SK-N-SH treated with all-trans-retinoic acid at 6 μM for 48 hours (cell line): ENCODE measurements at places on chromosomes 12 and 14.

GRCh38 chr12:124792156-124792555 is 71.5 kb downstream of the SCARB1 start:
- no peak for ATAC-seq

DNA sequence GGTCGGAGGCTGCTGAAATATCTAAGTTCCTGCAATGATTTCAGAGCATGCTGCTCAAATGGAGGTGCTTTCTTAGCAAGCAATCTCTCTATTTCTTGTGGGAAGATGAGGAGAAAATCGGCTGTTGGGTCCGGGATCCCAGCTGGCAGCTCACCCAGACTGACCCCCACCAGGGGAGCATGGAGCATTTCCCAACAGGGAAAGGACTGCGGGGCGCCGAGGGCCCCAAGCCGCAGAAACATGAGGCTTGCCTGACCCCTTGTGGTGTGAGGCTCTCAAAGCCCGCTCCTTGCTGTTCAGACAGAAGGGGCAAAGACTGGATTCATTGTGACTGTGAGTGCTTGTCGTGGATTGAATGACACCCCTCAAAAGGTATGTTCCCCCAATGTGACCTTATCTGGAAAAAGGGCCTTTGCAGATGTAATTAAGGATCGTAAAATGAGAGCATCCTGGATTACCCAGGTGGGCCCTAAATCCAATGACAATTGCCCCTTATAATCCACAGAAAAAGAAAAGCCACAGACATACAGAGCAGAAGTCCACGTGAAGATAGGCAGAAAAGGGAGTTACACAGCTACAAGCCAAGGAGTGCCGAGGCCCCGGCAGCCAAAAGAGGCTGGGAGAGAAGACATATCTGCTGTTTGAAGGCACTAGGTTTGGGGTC is 116.3 kb upstream of the VASH1 start:
- ATAC-seq, result peak; percentile 87

- ATAC-seq, result peak; percentile 47
Observed at GRCh38 chr12:100794441-100795173, at the start of gene ANO4. TSS of gene ANO4 (plus strand) at chr12:100794776. CDS start at chr12:100901786, 107,010 bp downstream.

GRCh38 chr12:115417610-115418009 is 733.6 kb upstream of the TBX3 start:
- ATAC-seq, result no peak

- no peak for ATAC-seq
Observed at GRCh38 chr12:104855599-104855998, 102.5 kb downstream of the SLC41A2 start.

DNA sequence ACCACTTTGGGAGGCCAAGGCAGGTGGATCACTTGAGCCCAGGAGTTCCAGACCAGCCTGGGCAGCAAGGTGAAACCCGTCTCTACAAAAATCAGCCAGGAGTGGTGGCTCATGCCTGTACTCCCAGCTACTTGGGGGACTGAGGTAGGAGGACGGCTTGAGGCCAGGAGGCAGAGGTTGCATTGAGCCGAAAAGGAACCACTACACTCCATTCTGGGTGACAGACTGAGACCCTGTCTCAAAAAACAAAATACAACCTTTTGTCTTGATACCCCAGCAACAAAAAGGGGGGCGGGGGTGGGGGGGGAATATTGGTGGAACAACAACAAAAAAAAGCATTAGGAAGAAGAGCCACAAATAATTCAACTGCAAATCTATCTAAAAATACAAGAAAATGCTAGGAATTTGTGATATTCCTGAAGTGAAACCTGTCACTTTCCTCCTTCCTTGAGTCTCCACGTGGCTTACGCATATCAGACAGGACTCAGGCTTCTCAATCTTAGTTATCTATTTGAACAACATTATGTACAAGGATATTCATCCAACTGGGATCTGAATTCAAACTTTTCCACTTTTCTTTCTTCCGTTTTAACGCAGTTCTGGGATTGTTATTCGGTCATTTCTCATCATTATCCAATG is 1.3 kb downstream of the R3HDM2 start:
- ATAC-seq, result peak; percentile 17

DNA sequence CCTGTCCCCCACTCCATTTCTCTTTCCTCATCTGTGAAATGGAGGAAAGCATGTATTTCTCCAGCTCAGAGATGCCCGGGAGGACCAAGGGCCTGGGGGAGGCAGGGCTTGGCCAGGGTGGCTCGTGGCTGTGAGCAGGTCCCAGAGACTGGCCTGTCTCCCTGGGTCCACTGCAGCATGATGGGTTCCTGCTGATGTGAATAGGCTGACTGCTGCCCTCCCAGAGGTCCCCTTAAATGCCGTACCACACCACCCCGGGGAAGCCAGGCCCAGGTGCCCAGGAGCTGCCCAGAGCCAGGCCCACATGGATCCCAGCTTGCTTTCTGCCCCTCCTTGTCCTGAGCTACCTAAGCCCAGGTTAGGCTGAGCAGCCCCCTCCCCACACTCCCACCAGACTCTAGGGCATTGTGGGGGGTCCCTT is 158.2 kb upstream of the C14orf180 start:
- ATAC-seq, result no peak

GRCh38 chr12:69508091-69508490 is 37.9 kb downstream of the FRS2 start:
- ATAC-seq, result no peak
